ENCODE measurements at places on chromosomes 3 and 15.

GRCh38 chr15:82660378-82660777 lies 13.2 kb upstream of the CPEB1 start:
- no peak for DNase-seq

DNA sequence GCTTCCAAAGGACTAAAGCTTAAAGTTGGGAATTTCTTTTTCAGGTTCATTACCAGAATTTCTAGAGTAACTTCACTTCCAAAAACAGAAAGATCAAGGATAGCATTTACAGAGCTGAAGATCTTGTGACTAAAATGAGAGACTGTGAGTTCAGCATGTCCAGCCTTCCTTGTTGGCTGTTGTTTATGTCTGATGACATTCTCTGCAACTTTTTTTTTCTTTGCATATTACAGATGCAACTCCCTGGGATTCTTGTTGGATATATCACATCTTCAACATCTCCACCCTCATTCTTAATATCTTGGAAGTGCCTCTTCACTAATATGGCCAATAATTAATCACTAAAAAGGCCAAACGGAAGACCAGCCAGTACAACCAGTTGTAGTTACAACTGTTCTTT lies 86.2 kb upstream of the FRMD4B start:
- no peak for DNase-seq

DNA sequence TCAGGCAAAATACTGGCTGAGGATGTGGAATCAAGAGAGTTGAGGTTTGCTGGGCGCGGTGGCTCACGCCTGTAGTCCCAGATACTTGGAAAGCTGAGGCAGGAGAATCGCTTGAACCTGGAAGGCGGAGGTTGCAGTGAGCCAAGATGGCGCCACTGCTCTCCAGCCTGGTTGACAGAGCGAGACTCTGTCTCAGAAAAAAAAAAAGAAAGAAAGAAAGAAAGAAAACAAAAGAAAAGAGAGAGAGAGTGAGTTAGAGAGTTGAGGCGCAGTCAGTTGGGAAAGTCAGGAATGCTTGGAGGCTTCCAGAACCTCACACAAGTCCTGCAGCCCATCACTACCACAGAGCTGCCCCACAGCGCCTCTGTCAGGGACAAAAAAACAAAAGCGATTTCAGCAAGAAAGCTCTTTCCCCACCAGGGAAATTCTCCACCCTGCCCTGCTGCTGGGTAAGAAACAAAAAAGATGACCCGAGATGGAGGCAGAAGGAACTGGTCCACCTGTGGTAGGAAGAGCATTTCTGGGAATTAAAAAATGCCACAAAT lies 13.8 kb downstream of the HDC start:
- no peak for DNase-seq

GRCh38 chr15:93124126-93124525 lies 35.1 kb upstream of the RGMA start:
- DNase-seq: no peak

GRCh38 chr3:128573707-128574162 lies 76.9 kb downstream of the RPN1 start:
- DNase-seq: no peak

GRCh38 chr15:63451671-63452315 lies 52.6 kb upstream of the USP3 start:
- no peak for DNase-seq

DNA sequence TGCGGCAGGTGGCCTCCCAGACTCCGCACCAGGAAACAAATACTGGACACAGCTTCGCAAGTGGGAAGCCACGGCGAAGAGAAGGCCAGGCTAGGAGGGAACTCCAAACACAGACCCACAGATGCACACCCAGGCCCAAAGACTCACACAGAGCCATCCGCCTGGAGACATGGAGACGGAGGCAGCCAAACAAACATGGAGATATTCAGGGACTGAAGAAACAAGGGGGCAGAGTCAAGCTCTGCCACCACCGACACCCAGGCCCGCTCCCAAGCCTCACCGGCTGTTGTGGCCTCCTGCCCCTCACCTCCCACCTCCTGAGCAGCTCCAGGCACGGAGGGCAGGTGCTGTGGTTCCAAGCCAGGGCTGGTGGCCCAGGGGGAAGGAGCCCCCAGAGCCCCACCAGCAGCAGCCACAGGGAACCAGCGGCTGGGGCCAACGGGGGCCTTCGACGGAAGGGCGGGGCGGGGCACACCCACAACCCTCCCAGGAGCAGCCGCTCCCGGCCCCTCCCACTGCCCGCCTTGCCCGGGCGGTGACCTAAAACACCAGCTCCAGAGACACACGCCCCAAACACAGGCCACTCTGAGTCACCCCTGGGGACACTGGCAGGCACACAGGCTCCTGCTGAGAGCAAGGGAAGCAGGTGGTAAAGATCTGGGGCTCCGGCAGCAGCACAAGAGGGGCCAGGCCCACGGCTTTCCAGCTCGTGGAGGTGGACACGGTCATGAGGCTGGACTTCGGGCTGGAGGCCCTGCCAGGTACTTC lies 31.9 kb downstream of the TNK2 start:
- DNase-seq: no peak

- no peak for DNase-seq
These were observed 96.0 kb upstream of the PHLDB2 start for GRCh38 chr3:111763001-111763471.

DNA sequence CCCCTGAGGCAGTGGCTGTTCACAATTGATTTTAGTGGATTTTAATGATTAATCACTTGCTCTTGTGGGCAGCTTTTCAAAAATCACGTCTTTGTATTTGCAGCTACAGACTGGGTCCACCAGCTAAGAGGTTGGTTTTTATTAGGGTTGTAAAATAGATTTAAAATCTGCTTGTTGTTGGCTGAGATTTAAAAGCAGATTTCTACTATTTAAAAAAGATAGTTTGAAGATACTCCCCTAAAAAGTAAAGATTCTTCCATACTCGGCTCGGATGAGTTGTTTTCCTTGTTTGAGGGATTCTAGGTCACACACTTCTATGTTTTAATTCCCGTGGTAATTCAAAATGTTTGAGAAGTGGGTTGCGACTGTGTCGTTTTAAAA lies 1.7 kb downstream of the KLHL24 start:
- DNase-seq: no peak

- DNase-seq: no peak
These were observed 49.7 kb upstream of the ATOSA start for GRCh38 chr15:52728899-52729298.

DNA sequence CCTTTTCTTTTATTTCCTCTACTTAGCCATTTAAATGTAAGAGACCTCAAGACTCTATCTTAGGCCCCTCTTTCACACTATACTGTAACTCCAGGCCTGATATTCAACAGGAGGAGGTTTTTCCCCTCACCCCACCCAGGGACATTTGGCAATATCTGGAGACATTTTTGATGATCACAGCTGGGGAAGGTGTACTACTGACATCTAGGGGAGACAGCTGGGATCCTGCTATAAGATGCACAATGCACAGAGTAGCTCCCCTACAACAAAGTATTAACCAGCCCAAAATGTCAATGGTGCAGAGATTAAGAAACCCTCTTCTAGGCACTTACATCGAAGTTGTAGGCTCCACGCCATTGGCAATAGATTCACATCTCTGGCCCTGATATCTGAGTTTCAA lies 517.5 kb upstream of the UBE2E2 start:
- DNase-seq: no peak

- DNase-seq: no peak
These were observed 39.0 kb downstream of the ANAPC13 start for GRCh38 chr3:134446800-134447199.

DNA sequence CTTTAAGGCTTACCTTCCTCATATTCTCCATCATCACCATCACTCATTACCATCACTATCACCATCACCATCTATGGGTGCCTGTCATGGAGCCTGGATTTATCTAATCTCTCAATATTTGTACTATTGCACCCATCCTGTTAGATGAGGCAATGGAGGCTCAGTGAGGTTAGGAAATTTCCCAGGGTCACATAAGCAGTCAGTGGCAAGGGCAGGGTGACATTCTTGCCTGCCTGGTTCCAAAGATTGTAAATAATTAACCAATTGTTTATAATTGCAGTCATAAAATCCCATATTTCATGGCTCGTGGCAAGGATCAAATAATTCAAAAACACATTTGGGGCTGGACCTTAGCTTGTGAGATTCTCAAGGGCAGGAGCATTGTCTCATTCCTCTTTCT lies 55.2 kb downstream of the MGLL start:
- DNase-seq: no peak

DNA sequence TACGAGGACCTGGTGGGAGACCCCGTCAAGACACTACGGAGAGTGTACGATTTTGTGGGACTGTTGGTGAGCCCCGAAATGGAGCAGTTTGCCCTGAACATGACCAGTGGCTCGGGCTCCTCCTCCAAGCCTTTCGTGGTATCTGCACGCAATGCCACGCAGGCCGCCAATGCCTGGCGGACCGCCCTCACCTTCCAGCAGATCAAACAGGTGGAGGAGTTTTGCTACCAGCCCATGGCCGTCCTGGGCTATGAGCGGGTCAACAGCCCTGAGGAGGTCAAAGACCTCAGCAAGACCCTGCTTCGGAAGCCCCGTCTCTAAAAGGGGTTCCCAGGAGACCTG lies 2.5 kb downstream of the CHST2 start:
- DNase-seq: no peak

GRCh38 chr15:31197497-31198414 lies 96.2 kb upstream of the TRPM1 start:
- DNase-seq: no peak

DNA sequence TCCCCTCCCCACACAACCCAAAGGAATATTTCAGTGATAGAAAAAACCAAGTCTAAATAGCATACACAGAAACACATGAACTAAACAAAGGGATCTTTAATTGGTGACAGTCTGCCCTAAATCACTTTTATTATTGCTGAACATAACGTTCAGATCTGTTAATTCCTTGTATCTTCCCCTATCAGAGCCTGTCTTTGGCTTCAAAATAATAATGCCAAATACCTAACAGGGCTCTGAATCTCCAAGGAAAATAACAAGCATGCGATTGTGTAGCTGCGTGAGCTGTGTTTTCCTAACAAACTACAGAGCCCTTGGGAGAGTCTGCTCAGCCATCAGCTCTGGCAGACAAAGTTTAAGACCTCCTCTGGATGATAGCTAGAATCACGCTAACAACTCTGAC lies 1010.1 kb downstream of the ROBO1 start:
- no peak for DNase-seq

DNA sequence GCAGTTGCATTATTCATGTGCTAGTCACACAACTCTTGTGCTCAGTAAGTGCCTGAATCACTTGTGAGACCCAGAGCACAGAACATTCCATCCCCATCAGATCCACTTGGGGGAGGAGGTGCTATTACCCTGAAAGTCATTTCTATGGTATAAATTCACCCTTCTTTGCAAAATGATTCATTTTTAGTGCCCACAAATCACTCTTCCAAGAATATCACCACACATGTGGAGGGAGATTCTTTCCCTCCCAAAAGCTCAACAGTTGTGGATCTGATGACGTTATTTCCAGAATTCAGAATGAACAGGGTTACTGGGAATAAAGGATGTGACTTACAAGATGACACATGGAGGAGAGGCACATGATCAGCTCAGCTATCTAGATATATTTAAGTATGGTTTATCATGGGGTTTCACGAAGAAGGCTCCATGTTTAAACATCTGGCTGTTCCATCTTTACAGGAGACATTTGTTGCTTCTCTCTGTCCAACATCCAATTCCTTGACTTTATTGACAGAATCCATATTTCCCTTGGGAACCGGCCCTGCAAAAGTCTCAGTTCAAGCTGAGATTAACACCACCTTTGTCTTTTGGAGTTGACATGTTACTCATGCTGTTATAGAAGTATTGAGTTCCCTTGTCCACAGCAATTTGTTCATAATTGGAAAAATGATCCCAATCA lies 214.2 kb upstream of the PROK2 start:
- no peak for DNase-seq

Data from activated T-helper 1 cell treated with Interleukin-2 at 50 U/mL for 16 hours (primary cell).